Activated CD8-positive, alpha-beta memory T cell treated with anti-CD3 and anti-CD28 coated beads for 1 hour (primary cell): ENCODE measurements at places on chromosomes 12 and 14.

DNA sequence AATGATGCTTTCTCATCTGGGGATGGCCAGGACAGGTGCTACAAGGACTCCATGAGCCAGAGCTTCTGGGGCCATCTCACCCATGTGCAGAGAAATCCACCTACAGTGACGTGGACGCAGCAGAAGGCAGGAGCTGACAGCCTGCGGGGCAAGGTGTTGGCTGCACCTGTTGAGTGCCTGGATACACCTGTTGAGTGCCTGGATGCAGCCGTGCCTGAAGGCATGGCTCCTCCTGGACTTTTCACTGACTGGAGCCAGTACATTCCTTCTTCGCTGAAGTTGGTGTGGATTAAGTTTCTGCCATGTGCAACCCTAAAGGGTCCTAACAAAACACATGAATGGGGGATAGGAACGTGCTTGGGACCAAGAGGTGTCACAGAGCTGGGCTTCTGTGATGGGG, 7.4 kb upstream of the DIO3 start:
- DNase-seq, result no peak

DNA sequence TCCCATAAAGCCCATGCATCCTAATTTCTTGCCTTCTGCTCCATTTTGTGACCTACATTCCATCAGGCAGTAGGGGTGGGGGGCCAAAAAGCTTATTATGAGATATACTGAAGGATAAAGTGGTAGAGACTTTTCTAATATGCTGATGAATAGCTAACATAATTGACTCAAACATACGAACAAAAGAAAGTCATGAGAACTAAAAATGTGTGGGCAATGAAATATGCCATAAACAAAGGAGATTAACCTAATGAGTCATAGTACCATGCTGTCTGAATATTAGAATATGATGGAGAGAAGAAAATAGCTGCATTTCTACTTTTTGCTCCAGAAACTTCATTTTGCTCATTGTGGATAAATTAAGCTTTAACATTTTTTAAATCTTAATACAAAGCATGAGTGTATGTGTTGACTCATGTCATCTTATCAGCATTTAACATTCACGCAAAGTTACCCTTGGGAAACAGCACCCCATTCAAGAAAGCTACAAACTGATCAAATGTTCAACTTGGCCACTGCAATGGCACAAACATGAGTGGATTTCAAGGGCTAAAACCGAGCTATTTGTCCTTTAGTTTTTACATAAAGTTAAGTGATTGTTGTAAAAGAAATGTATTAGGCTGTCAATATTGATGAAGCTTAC, 64.0 kb upstream of the DIO2 start:
- DNase-seq, result no peak

GRCh38 chr12:247271-247670, 15.4 kb downstream of the SLC6A13 start:
- DNase-seq, result no peak

DNA sequence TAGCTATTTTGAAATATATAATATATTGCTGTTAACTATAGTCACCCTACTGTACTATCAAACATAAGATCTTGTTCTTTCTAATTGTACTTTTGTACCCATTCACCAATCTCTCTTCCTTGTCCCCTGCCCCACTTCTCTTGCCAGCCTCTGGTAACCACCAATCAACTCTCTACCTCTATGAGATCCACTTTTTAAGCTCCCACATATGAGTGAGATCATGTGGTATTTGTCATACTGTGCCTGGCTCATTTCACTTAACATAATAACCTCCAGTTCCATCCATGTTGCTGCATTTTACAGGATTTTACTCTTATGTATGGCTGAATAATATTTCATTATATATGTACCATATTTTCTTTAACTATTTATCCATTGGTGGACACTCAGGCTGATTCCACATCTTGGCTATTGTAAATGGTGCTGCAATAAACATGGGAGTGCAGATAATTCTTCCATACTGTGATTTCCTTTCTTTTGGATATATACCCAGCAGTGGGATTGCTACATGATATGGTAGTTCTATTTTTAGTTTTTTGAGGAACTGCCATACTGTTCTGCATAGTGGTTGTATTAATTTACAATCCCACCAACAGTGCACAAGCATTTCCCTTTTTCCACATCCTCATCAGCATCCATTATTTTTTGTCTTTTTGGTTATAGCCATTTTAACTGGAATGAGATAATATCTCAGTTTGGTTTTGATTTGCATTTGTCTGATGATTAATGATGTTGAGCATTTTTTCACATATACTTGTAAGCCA, 33.5 kb upstream of the SPIC start:
- DNase-seq, result no peak

DNA sequence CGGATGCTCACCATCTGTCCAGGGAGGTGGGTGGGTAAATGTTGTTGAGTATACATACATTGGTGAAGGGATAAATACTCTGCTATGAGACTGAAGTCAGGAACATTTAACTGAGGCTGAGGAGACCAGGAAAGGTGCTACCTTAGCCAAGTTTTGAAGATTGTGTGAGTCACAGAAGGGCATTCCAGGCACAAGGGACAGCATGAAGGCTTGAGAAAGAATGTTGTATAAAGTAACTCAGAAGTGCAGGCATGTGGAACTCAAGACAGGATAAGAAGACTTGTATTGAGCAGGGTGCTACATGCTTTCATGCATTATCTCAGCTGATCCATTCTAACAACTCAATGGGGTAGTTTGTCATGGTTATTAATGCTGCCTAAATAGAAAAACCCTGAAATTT, 112.7 kb downstream of the IPO8 start:
- no peak for DNase-seq

- DNase-seq, result no peak
These were observed 12.8 kb downstream of the TUNAR start for GRCh38 chr14:95889236-95889979.

DNA sequence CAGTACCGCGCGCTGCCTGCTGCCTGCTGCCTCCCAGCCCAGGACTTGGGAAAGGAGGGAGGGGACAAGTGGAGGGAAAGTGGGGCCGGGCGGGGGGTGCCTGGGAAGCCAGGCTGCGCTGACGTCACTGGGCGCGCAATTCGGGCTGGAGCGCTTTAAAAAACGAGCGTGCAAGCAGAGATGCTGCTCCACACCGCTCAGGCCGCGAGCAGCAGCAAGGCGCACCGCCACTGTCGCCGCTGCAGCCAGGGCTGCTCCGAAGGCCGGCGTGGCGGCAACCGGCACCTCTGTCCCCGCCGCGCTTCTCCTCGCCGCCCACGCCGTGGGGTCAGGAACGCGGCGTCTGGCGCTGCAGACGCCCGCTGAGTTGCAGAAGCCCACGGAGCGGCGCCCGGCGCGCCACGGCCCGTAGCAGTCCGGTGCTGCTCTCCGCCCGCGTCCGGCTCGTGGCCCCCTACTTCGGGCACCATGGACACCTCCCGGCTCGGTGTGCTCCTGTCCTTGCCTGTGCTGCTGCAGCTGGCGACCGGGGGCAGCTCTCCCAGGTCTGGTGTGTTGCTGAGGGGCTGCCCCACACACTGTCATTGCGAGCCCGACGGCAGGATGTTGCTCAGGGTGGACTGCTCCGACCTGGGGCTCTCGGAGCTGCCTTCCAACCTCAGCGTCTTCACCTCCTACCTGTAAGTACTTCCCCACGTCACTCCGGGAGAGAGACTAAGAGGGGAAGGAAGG, at the start of gene LGR5:
Gene LGR5 (plus strand): TSS at position 186 of the 732 bp plus-strand sequence. CDS start 283 bp downstream, at position 469.
- DNase-seq, result no peak
